ENCODE measurements at places on chromosomes 2 and 18.

DNA sequence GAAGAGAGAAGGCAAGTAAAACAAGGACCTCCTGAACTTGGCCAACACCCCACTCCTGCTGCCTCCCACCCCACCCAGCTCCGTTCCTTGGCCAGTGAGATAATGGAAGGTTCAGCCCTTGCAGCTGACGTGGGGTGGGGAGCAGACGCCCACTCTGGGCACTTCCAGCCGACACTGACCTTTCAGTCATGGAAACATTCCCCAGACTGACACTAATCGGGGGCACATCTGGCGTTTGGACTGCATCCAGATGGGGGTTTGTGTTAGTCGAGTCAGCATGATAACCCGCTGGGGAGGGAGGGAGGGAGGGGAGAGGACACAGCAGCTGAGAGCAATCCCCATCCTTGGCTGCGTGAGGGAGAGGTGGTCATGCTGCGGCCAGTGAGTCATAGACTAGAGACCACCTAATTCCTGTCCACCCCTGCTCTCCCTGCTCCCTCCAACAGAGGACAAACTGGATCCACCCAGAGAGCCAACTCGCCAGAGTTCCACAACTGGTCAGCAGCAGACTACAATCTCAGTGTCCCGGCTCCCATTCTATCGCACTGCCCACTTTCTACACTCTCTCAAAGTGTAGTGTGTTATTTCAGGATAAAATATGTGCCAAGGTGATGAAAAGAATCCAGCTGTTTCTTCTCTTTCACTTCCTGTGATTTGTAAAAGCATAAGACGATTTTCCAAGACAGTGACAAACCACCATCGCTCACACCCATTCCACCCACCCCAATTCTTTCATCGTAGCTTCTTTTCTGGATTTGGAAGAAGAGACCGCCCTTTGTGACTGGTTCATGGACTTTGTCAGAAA is 115.4 kb upstream of the PKDCC start:
- no peak for DNase-seq

GRCh38 chr18:40152859-40153258 is 1802.2 kb upstream of the PIK3C3 start:
- DNase-seq, result peak; percentile 35

DNA sequence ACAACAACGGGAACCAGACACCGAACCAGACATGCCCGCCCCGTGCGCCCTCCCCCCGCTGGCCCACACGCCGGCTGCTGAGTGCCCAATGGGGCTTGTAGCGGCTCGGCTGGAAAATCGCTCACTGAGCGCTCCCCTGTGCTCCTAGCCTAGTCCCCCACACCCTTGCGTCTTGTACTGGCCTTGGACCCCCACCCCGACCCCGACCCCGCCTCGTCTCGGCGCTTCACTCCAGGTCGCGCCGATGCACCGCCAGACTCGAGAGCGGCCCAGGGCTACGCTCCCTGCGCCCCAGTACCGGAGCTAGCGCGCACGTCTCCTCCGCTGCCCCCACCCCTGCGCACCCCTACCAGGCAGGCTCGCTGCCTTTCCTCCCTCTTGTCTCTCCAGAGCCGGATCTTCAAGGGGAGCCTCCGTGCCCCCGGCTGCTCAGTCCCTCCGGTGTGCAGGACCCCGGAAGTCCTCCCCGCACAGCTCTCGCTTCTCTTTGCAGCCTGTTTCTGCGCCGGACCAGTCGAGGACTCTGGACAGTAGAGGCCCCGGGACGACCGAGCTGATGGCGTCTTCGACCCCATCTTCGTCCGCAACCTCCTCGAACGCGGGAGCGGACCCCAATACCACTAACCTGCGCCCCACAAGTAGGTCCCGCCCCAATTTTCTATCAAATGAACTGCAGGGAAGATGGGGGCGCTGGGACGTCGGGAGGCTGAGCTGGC is 1.5 kb downstream of the GAD1 start:
- peak; percentile 7 for DNase-seq

- DNase-seq, result no peak
Measured at GRCh38 chr2:70043252-70043875, 43.9 kb upstream of the PCBP1 start.

GRCh38 chr18:52730972-52731619 is 391.1 kb downstream of the DCC start:
- DNase-seq, result no peak

- DNase-seq, result peak; percentile 52
Measured at GRCh38 chr2:149858901-149859634, 271.5 kb upstream of the MMADHC start.

GRCh38 chr2:22690096-22690495 is 694.9 kb upstream of the KLHL29 start:
- DNase-seq, result no peak

DNA sequence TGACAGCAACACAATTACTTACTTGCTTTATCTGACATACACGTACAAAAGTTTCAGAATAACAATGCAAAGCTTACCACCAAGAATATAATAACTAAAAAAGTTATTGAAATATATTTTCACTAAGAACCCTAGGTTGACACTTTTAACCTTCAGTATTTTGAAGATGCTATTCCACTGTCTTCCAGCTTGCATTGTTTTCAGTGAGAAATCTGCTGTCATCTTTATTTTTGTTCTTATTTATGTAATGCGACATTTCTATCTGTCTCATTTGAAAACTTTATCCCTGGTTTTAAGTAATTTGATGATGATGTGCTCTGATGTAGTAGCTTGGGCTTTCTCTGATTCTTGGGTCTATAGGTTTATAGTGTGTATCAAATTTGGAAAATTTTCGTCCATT is 165.0 kb upstream of the SMIM21 start:
- no peak for DNase-seq

- DNase-seq, result no peak
Measured at GRCh38 chr2:86758405-86758804, 32.3 kb downstream of the CD8A start.

- no peak for DNase-seq
Measured at GRCh38 chr2:15163326-15163725, 397.8 kb downstream of the NBAS start.

- DNase-seq, result no peak
Measured at GRCh38 chr18:8374676-8375075, 234.6 kb upstream of the RAB12 start.

DNA sequence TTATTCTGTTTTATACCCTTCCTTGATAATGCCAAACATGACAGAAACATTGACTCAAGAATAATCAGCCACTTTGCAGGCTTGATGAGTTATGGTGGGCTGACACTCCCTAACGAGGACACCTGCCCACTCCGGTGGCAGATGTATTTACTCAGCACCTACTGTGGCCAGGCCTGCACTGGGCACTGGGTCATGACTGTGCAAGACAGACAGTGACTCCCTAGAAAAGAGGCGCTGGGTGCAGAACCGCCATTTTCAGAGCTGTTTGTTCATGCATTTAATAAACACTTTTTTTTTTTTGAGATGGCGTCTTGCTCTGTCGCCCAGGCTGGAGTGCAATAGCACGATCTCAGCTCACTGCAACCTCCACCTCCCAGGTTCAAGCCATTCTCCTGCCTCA is 32.5 kb downstream of the SNED1 start:
- no peak for DNase-seq

GRCh38 chr2:15986644-15987043 is 46.3 kb downstream of the MYCN start:
- no peak for DNase-seq

GRCh38 chr18:54125429-54125828 is 99.0 kb downstream of the MBD2 start:
- no peak for DNase-seq

- no peak for DNase-seq
Measured at GRCh38 chr18:55875371-55875901, 287.4 kb upstream of the TCF4 start.

GRCh38 chr2:74873012-74873665 is 39.2 kb downstream of the HK2 start:
- no peak for DNase-seq

DNA sequence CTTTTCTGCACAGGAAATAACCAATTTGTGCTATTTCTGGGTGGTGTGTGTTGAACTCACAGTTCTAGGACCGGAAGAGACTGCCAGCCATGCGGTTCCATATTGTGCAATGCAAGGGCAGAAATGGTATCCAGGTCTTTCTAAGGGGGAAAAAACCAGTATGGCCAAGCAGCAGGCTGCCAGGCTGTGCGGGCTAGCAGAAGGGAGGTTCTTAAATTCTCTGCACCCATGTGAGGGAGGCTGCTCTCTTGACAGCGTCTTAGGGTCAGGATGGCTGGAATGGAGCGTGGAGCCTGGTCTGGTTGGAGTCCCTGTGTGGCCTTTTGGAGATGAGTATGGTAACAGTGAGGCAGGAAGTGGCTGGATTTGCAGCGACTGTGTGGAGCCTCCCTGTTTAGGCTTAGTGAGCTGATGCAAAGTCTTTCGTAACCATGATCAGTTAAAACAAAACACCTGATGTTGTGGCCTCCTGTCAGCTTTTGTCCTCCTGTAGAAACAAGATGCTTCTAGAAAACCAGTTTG is 52.6 kb downstream of the NCK2 start:
- DNase-seq, result peak; percentile 55

DNA sequence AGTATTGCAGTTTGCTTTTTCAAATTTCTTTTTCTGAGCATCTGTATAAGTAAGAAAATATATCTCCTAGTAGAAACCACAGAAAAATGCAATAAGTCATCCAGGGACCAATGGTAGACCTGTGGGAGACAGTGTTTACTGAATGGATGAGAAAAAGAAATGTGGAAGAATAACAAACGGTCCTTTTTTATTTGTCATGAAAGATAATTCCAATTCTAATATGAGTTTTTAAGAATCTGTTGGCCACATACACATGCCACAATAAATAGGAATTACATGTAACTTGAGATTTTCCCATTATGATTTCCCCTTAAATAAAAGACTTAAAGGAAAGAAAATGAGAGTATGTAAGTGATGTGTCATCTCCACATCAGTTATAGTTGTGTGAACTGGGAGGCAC is 107.7 kb upstream of the RAB27B start:
- no peak for DNase-seq

GRCh38 chr2:2318949-2319348 is 12.1 kb downstream of the MYT1L start:
- DNase-seq, result no peak

DNA sequence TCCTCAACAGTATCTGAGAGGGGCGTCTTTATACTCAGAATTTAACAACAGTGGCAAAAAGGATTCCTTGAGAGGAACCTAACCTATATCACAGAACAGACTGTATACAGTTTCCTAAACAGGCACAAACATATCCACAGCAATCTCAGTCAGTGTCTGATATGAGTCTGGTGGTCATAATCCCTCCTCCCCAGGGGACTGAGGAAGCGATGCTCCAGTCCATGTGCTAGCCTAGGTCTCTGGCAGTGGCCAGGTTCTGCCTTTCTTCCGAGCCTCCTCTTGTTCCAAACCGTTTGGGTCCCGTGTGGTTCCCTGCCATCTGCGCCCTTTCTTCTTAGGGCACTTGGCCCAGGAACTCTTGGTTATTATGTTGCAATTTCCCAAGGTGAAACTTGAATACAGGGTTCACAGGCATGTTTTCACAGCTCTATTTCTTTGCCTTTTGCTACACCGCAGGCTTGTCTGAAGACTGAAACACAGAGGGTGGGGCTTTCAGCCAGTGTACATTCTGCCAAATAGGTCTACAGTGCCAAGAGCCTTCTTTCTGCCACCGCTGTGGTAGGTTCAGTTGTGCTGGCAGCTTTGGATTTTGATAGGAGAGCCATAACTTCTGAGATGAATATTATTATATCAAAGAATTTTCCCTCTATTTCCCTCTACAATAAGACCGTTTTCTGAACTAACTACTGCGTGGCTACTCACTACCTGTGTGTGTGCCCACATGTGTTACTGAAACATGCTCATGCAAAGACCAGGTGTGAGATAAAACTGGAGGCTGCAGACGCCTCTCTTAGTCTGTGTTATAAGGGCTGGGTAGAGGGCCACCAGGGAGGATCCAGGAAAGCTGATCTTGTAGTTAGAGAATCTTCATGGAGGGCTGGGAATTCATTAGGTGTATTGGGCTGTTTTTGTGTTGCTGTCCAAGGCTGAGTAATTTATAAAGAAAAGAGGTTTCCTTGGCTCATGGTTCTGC is 75.0 kb upstream of the HAAO start:
- DNase-seq, result no peak

Measured in M059J (cell line).